NCI-H1105 (cell line): ENCODE measurements at places on chromosomes 7 and 10.
A peak's percentile ranks its signal among the peaks of the same experiment; 100 is the strongest.

- DNase-seq: no peak
Measured at GRCh38 chr10:78952030-78952429, 116.7 kb upstream of the ZMIZ1 start.

- no peak for DNase-seq
Measured at GRCh38 chr7:127979728-127980126, 51.5 kb downstream of the LRRC4 start.

DNA sequence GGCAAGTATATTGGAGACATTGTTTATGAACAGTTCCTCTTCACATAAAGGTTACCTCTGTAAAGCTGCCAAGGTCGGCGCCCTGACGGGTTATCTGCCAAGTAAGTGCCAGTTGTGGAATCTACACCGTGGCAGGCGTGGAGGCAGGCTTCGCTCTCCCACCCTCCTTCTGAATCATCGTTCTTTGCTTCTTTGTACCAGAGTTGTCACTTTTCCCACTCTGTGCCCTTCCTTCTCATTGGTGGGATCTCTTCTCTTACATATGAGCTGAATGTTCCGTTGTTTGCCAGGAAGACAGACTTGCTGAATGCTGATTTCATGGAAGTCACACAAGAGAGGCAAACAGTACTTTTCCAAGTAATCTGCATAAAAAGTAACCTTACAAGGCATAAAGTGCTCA lies 40.6 kb upstream of the PTPRZ1 start:
- DNase-seq: peak; percentile 48

GRCh38 chr7:21497072-21497471 lies 45.8 kb upstream of the DNAH11 start:
- DNase-seq: no peak

DNA sequence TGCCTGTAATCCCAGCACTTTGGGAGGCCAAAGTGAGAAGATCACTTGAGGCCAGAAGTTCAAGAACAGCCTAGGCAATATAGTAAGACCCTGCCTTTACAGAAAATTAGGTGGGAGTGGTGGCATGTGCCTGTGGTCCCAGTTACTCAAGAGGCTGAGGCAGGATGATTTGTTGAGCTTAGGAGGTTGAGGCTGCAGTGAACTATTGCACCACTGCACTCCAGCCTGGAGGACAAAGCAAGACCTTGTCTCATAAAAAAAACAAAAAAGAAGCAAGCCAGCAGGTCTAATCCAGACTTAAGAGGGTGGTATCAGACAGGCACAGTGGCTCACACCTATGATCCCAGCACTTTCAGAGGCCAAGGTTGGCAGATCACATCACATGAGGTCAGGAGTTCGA lies 24.5 kb upstream of the KCTD7 start:
- no peak for DNase-seq

- no peak for DNase-seq
Measured at GRCh38 chr7:54701982-54702381, 57.0 kb downstream of the SEC61G start.

GRCh38 chr7:134771889-134772288 lies 7.5 kb upstream of the CALD1 start:
- no peak for DNase-seq

DNA sequence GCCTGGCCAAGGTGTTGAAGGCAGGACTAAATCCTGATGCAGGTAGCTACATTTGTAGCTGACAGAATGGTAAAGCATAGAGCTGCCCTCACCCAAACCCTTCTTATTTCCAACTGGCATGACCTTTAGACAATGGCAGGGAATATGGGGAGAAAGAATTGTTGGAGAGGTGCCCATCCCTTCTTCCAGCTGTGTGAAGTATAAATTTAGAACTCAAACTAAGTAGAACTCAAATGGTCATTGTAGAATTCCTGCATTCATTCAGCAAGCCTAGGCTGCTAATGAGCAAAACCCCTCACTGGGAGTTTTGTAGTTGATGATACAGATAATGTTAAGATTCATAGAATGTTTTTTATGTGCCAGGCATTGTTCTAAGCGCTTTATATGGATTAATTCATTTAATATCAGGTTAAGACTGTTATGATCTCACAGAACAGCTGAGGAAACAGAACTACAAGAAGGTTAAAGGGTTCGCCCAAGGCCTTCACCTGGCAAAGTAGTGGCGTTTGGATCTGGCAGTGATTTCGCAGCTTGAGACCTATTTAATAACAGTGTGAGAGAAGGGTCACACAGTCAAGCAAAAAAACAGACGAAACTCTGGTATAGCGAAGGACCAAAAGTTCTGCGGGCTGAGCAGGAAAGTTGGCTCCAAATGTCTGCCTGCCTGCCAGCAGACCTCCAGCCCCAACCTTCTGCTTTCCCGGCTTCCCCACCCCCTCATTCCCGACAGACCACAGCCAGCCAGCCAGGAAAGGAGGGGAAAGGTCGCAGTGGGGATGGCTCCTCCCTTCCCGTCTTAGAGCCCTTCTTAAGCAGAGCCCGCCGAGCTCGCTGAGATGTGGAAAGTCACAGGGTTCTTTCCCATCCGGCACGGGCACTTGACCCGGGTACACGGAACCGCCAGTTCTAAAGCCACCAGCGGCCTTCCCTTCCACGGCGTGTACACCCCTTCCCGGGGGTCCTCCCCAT lies 1.6 kb upstream of the HILPDA start:
- no peak for DNase-seq

DNA sequence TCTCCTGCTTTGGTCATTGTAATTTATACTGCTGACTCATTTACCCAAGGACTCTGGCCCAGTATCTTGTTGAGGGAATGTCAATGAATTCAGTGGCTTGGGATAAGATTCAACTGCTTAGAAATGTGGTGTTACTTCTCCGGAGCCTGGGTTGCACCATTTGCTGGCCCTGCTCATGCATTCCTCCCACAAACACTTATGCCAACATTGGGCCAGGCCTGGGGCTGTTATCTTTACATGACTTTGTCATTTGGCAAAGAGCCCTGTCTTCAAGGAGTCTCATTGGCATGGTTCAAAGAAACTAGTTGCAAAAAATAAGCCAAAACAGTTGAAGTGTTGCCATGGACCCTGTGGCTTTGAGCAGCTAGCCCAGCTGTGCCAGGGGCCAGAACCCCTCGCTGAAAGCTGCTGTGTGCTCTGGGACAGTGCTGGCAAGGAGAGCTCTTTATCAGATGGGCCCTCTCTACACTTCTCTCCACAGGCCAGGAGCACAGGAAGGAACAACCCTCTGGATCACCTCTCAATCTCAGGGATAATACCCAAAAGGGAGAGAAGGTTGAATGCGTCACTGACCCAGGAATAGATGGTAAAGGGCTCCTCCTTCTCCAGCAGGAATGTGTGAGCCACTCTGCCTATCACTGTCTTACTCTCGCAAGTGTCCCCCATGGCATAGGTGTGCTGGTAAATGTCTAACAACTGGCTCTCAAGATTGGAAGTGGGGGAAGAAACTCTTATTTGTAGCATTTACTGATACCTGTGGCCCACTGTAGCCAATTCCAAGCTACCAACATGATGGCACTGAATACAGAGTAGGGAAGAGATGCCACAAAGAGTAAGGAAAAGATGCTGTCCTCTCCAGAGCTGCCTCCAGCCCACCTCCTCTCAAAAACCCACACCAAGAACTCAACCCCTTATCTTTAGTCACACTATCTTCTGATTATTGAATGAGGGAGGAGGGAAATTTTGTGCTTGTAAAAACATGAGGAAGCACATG lies 23.5 kb upstream of the PDE1C start:
- DNase-seq: no peak

- no peak for DNase-seq
Measured at GRCh38 chr10:98261436-98262277, 6.3 kb downstream of the LOXL4 start.

DNA sequence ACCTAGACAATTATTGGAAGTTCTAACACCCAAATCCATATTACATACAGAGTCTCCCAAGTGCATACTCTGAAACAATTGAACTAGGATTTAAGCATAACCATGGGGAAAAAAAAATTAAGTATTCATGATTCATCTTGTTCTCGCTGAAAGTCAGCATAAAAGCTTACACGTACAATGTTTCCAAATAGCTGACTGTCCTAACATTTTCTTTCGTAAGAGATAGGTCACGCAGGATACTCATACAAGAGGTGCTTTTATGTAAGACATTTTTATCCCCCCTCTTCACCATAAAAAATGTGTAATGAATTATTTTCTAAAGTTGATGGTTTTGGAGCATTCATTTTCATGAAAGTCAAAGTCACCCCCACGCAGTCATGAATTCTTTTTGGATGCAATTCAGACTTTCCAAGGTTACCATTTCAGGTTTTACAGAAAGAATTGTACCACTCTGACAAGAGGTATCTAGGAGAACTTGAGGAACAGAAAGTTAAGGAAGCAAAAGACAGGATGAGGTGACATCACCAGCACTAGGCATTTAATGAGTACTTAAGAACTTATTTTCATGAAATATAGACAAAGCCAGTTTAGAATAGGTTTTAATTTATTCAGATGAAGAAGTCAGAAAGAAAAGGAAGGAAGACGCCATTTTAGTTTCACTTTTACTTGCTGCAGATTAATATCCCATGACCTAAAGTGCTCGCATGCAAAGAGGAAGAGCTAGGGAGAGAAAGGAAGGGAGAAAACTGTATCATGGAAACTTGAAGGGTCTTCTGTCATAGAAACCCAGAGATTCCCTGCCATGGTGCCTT lies 55.8 kb downstream of the TMEM26 start:
- no peak for DNase-seq

DNA sequence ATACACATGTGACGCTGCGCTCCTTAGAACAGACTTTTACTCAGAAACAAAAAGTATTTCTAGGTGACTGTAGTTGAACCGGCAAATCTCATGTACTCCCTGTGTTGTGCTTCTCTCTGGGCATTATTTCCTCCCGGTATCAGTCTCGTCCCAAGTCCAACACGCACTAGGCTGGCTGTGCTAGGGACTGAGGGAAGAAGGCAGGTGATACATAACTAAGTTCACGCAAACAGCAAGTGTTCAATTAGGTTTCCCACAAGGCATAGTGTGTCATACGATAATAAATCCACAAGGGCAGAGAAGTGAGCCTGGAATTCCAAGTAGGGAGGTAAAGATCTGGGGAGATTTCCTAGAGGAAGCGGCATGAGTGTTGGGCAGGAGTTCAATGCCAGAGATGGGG lies 20.4 kb downstream of the FAM53B start:
- no peak for DNase-seq

DNA sequence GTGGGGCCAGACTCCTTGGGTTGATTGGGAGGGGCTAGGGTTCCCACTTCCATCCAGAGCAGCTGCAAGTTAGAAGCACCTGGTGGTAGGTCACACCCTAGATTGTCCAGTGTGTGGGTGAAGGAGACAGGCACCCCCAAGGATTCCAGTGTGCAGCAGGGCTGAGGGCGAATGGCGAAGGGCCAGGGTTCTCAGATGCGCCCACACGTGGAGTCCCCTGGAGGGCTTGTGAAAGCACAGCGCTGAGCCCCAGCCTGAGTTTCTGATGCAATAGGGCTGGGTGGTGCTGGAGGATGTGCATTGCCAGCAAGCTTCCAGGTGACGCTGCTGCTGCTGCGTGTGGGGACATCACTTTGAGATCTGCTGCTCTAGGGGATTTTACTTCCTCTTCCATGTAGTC lies 25.4 kb downstream of the TBATA start:
- DNase-seq: no peak

DNA sequence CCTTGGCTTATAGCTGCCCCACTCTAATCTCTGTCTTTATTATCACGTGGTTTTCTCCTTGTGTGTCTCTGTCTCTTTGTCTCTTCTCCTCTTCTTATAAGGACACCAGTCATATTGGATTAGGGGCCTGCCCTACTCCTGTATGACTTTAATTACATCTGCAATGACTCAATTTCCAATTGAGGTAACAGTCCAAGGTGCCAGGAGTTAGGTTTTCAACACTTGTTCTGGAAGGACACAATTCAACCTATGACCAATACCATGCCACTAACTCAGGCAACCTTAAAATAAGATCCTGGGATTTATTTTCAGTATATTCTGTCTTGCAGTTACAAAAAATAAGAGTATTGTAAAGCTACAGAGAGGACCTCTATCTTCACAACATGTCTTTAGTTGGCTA lies 21.6 kb upstream of the MET start:
- no peak for DNase-seq

DNA sequence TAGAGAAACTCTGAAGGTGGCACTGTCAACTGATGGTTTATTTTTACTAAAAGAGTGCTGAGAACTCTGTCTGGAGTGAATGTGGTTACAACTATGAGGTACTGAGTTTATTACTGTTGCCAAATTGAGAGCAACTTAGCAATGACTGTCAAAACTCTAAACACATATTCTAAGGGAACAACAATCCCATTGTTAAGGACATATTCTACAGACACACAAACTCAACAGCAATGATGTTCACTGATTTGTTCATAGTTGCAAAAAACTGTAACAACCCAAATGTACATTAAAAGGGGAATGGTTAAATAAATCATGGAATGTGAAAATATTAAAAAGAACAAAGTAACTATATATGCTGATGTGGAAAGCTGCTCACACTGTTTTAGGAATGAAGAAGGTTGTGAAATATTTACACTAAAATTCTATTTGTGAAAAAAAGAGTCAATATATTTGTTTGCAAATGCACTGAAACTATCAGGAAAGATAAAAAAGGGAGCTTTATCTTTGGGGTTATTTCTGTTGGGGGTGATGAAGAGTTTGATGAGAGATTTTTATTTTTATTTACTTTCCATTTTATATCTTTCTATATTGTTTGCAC lies 12.9 kb downstream of the PON2 start:
- no peak for DNase-seq

GRCh38 chr10:76318211-76318610 lies 886.8 kb downstream of the LRMDA start:
- DNase-seq: no peak

DNA sequence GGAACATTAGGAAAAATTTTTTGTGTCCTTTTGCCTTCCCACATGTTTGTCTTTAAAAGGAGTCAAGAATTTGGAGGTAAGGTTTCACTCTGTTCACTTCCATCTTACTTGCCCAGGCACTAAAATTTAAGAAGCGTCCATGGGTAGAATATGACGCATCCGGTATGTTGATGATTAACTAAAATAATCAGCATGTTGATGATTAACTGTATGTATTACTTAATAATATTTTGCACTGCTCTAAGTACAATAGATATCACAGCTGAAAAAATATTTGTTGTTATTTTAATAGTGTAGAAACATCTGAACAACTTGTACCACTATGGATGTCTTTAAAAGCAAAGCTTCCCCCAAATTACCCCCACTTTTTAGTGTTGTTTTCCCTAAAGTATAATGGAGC lies 11.5 kb downstream of the ANKRD22 start:
- no peak for DNase-seq

DNA sequence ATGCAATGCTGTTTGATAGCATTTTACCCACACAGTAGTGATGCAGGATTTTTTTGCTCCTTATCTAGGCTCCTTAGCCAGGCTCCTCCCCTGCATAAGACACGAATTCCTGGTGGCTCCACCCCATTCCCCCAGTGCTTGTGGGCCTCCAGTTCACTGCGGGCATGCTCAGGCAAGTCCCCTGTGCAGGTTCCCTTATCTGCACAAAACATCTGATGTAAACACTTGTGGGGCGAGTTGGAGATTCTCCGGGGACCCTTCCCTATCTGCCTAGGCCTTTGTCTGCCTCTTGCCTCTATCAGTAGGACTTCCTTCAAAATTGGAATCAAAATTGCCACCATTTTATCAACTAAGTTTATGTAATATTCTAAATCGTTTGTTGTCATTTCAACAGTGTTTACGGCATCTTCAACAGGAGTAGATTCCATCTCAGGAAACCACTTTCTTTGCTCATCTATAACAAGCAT lies 5.4 kb upstream of the STK17A start:
- DNase-seq: peak; percentile 10

- no peak for DNase-seq
Measured at GRCh38 chr7:18430810-18431209, 64.7 kb upstream of the HDAC9 start.
